ENCODE measurements at places on chromosomes 2 and 18.

DNA sequence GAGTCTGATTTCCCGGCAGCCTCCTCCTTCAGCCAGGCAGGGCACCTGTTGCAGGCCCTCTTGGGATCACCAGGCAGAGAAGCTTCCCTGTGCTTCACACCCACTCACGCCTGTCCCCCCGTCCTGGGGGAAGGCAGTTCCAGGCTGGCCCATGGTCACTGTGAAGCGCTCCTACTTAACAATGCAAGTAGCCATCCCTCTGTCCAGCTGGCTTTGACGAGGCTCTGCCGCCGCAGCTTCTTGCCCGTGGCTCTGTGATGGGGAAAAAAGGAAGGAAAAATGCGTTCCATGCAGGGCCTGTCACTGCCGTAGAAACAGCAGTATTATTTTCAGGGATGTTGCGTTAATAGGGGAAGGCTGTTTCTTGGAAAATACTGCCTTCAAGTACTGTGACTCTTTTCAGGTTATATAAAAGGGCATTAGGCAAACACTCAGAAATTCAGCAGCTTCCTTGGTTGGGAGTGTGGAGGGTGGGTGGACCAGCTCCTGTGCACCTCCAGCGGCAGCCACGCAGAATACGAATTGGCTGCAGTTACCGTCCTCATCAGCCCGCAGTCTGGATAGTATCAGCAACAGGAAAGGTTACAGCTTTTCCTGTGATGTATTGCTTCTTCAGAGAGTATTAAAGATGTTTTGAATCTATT is 232.3 kb downstream of the KLHL29 start:
- H3K36me3 ChIP-seq, result no peaks in the 10 kb centered on the region
- H3K4me1 ChIP-seq, result no peaks in the 10 kb centered on the region
- H3K27me3 ChIP-seq, result no peaks in the 10 kb centered on the region
- no peak overlapping the region for H3K4me3 ChIP-seq

- no peak overlapping the region for H3K4me3 ChIP-seq
- peaks cover 3% of the 10 kb centered on the region for H3K36me3 ChIP-seq
- no peaks in the 10 kb centered on the region for H3K4me1 ChIP-seq
- DNase-seq, result no peak
- no peaks in the 10 kb centered on the region for H3K27me3 ChIP-seq
Observed at GRCh38 chr2:3301001-3301400, 76.6 kb downstream of the EIPR1 start.

- H3K4me1 ChIP-seq, result peaks cover 10% of the 10 kb centered on the region
- no peak overlapping the region for H3K27ac ChIP-seq
- no peaks in the 10 kb centered on the region for H3K27me3 ChIP-seq
- H3K4me3 ChIP-seq, result peak overlapping the region; percentile 48
- no peak for DNase-seq
Observed at GRCh38 chr2:234682492-234683228, 185.8 kb upstream of the ARL4C start.

- peaks cover 2% of the 10 kb centered on the region for H3K4me1 ChIP-seq
- no peaks in the 10 kb centered on the region for H3K36me3 ChIP-seq
- H3K27me3 ChIP-seq, result no peaks in the 10 kb centered on the region
- no peak overlapping the region for H3K4me3 ChIP-seq
- no peak for DNase-seq
Observed at GRCh38 chr18:23970161-23971096, 44.1 kb upstream of the TTC39C start.

DNA sequence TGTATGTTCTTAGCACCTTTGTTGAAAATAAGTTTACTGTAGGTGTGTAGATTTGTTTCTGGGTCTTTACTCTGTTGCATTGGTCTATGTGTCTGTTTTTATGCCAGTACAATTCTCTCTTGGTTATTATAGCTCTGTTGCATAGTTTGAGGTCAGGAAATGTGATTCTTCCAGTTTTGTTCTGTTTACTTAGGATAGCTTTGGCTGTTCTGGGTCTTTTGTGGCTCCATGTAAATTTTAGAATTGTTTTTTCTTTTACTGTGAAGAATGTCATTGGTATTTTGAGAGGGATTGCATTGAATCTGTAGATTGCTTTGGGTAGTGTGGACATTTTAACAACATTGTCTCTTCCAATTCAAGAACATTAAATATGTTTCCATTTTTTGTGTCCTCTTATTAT is 69.1 kb downstream of the ANKRD62 start:
- no peaks in the 10 kb centered on the region for H3K36me3 ChIP-seq
- H3K4me1 ChIP-seq, result no peaks in the 10 kb centered on the region
- DNase-seq, result no peak
- H3K4me3 ChIP-seq, result no peak overlapping the region
- no peaks in the 10 kb centered on the region for H3K27me3 ChIP-seq
